ENCODE measurements at places on chromosomes 2 and 18.

GRCh38 chr18:44838971-44839666 is 158.4 kb downstream of the SETBP1 start:
- peak; percentile 59 for DNase-seq

DNA sequence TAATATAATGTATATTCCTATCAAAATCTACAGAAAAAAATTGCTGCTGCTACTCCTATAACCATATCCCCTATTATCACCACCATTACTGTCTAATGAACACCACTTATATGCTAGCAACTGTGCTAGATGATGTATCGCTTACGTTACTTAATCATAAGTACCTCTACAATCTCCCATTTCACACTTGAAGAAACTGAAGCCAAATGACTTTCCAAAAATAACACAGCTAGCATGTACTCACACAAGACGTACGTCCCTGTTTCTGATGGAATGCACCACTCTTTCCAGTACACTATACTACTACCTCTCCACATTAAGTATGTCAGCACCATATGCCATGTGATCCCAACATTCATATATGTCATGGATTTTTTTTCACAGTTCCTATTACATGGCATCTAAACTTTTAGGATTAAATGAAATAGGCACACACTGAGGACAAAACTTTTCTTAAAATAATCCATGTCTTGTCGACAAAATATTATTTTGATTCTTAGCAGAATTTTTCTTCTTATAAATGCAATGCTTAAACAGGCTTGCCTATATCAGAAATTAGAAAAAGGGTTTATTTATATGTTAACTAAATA is 112.8 kb downstream of the NBAS start:
- no peak for DNase-seq

- no peak for DNase-seq
These were observed 123.7 kb upstream of the PPP1CB start for GRCh38 chr2:28627722-28628480.

- no peak for DNase-seq
These were observed 234.4 kb downstream of the TRIB2 start for GRCh38 chr2:12950957-12951656.

DNA sequence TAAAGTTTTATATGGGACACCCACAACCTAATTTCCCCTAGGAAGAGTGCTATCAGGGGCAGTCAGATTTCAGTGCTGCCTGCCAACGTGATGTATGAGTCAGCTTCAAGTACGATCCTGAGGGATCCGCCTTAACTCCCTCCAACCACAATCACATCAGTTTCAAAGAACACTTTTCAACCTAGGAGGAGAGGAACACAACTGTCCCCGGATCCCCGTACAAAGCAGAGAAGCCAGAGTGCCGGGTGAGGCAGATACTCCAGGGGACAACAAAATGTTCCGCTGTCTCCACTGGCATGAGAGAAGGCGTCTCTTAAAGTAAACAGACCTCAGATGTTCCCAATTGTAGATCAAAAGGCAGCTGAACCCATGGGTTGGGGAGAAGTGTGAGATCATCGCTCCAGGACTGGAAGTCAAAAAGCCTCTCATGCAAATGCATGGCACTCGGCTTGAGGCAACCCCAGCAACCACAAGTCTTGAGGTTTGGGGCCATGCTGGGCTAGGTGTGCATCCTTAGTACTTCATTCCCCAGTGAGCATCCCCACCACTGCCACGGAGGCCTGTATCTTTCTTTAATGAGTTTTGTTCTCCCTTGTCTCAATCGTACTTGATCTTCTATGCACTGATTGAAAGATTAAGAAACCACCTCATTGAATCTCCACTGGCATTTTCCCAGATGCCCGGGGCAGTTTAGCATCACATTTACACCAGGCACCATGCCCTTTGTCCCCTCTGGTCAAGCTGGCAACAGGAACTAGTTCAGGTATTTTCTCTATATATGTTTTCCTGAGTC is 91.0 kb upstream of the CCBE1 start:
- no peak for DNase-seq

GRCh38 chr2:3151153-3151918 is 226.3 kb downstream of the EIPR1 start:
- DNase-seq, result no peak

DNA sequence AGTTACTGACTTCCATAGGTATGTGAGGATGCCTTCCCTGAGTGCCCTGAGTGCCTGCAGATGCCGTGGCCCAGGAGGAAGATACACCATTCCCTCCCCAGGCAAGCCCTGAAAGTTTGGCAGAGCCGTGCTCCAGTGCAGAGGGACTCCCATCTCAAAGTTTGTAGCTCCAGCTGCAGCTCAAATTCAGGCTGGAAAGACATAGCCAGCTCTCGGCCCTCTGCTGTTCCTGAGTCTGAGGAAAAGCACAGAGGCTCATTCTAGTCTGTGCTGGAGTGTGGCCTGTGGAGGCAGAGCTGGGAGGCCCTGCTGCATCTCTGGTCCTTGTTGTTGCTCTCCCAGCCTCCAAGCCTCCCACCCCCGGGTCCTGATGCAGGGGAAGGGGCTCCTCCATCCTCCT is 15.9 kb upstream of the TPO start:
- no peak for DNase-seq

- no peak for DNase-seq
These were observed 47.1 kb downstream of the ANKMY1 start for GRCh38 chr2:240510513-240511210.

DNA sequence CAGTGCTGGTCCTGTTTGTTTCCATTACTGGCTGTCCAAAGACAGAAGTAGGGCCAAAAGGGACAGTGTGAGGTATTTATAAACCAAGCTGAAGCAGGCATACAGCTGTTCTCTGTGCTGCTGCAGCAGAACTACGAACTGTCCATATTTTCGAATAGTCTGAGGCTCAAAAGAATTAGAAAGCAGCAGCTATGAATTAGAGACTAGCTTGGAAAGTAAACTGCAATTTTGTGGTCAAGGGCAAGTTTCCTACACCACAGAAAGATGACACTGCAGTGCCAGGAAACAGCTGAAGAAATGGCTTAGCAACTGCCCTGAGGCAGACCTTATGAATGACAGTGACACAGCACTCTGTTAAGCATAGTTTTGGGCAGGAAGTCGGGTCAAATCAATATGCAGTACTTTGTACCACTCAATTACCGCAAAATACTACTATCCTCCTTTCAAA is 125.3 kb downstream of the TMEM131 start:
- DNase-seq, result peak; percentile 7

DNA sequence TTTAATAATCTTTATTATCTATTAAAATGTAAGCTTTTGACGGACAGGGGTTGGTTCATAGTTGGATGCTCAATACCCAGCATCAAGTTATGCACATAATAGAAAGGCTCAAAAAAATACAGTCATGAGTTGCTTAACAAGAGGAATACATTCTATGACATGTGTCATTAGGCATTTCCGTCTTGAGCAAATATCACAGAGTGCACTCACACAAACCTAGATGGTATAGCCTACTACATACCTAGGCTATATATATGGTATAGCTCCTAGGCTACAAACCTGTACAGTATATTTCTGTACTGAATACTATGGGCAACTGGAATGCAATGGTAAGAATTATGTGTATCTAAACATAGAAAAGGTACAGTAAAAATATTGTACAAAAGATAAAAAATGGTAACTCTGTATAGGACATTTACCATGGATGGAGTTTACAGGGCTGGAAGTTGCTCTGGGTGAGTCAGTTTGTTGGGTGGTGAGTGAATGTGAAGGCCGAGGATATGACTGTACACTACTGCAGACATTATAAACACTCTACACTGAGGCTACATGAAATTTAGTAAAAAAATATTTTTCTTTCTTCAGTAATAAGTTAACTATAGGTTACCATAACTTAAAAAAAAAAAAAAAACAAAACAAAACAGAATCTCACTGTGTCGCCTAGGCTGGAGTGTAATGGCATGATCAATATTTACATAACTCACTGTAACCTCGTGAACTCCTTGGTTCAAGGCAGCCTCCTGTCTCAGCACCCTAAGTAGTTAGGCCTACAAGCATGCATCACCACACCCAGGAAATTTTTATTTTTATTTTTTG is 201.2 kb downstream of the NBAS start:
- no peak for DNase-seq

DNA sequence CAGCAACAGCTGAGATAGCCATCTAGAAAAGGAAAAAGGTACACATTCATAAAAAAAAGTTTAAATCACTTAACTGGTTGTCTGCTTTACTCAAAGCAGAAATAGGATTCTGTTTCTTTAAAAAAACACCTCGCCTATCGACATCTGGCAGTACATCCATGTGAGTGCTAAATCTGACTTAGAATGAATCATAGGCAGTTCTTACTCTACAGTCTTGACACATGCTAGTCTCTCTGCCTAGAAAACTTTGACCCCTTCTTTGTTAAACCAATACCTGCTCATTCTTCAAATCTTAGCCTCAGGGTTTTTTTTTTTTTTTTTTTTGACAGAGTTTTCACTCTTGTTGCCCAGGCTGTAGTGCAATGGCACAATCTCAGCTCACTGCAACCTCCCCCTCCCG is 37.1 kb upstream of the GPR75 start:
- no peak for DNase-seq

DNA sequence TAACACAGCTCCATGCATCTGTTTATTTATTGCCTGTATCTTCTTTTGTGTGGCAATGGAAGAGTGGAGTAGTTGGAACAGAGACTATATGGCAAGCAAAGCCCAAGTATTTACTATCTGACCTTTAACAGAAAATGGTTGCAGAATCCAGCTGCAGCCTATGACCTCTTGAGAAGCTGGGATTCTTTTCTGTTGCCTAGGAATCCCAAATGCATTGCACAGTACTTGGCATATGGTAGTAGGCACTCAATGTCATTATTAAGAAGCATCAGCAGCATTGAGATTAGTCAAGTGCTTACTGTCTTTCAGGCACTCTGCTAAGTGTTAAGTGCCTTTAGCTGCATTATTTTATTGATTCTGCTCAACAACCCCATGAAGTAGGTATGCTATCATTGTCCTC is 331.6 kb downstream of the CCDC85A start:
- no peak for DNase-seq

- DNase-seq, result no peak
These were observed 41.6 kb upstream of the POU3F3 start for GRCh38 chr2:104812286-104812685.

DNA sequence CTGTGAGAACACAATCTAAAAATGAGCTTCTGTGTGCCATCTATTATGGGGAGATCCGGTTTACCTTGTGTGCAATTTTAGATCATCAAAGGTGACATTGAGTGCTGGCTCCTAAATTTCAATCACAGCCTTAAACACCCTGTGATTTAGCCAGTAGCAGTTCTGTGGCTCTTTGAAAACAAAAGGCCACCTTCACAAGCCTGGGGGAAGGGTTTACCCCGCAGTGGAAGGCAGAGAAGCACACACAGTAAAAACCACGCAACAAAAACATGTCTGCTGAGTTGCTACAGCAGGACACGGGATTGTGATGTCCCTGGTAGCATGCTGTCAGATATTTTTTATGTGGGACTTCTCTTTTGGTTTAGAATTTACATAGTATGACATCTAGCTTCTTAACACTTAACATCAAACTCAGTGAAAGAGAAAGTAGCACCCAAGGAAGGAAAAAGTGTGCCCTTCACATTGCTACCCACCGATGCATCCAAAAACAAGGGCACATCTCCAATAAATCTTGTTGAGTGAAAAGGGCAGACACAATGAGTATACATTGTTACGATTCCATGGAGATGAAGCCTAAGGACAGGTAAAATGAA is 56.1 kb upstream of the RNF152 start:
- DNase-seq, result no peak

DNA sequence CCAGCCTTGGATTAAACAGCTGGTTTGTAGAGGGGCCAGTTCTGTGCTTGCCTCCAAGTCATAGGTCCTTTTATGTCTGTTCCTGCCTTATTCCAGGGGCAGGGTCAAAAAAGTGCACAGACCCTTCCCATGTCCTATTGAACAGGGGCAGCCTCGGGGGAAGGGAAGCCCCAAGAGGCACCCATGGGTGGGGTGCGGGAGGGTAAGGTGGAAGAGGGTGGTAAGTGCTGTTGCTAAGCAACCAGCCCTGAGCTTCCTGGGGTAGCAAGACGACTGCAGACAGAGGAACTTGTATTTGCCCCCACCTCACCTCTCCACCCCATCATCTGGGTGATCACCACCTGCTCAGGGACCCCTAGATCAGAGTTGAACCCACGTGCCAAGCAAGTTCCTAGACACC is 7.7 kb downstream of the DNMT3A start:
- no peak for DNase-seq

- DNase-seq, result no peak
These were observed 134.3 kb downstream of the NFATC1 start for GRCh38 chr18:79529991-79530390.

DNA sequence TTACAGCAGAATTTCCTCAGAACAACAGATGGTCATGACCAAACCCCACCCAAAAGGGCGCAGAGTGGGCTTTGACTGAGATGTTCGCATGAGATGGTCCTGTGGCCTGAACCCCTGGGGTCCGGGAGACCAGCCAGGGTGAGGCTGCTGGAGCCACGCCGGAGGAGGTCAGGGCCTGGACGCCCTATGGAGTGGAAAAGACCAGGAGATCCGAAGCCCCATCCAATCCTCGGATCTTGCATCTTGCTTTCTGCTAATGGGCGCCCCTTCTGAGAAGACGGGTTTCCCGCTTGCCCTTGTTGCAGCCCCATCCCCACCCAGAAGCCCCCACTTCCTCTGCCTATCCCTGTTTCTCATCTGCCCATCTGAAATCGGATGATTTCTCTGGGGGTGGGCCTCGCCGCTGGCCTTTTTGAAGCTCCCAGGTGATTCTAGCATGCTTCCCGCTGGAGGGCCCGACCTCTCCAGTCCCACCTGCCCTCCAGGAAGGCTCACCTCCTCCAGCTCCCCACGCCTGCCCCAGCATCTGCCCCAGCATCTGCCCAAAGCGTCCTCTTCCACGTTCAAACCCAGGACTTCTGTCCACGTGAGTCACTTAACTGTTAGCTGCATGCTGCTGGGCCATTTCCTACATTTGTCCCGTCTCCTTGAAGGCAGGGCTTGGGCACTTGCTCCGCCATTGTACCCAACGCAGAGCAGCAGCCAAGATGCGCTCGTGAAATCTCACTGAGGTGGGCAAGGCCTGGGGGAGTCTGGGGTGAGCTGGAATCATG is 4.3 kb upstream of the CNDP1 start:
- no peak for DNase-seq

DNA sequence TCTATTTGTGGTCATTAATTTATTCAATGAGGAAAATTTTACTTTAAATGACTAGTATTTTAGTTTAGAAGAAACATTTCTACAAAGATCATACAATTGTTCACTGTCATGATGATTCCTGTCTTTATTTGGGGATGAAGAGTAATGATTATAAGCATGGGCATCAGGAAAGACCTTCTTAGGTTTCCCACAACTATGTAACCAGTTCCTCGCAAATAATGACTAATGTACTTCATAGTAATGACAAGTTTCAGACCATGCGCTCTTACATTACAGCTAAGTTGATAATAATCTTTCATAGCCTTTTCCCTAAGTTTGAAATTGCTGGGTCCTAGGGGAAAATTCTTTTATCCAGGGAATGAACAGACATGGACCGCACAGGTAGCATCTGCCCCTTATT is 90.5 kb downstream of the MYO5B start:
- no peak for DNase-seq

Data from stimulated activated CD4-positive, alpha-beta T cell treated with anti-CD3 and anti-CD28 coated beads, Interleukin-2, amount 100 ng/mL, for 48 hours (primary cell).